ENCODE measurements at places on chromosomes 7 and 10. TPM values are rescaled to one million over a fixed set of nuclear protein-coding genes. Genes with fewer than 3 reads are reported as not detected.
A peak's percentile ranks its signal among the peaks of the same experiment; 100 is the strongest.

GRCh38 chr7:157490465-157490912, 153.7 kb downstream of the DNAJB6 start:
- peak overlapping the region; percentile 58 for H3K4me3 ChIP-seq
- no peaks in the 10 kb centered on the region for H3K27me3 ChIP-seq
- DNase-seq = peak; percentile 84
- peaks cover 27% of the 10 kb centered on the region for H3K4me1 ChIP-seq
- no peaks in the 10 kb centered on the region for H3K36me3 ChIP-seq

DNA sequence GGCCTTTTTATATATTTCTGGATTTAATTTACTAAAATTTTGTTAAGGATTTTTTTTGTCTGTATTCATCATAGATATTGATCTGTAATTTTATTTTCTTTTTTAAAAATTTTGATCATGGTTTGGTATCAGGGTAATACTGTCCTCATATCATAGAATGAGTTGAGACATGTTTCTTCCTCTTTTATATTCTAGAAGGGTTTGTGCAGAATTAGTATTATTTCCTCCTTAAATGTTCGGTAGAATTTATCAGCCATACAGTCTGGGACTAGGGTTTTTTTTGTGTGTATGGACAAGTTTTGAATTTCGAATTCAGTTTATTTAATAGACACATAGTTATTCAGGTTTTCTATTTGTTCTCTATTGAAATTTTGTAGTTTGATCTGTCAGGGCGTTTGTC, 54.0 kb downstream of the SHOC2 start:
- H3K4me3 ChIP-seq = no peak overlapping the region
- H3K4me1 ChIP-seq = no peaks in the 10 kb centered on the region

- no peak overlapping the region for H3K4me3 ChIP-seq
- H3K4me1 ChIP-seq = peaks cover 2% of the 10 kb centered on the region
- no peak overlapping the region for H3K27ac ChIP-seq
- no peaks in the 10 kb centered on the region for H3K36me3 ChIP-seq
- no peak for DNase-seq
Measured at GRCh38 chr7:77360104-77360503, 56.0 kb downstream of the GSAP start.

DNA sequence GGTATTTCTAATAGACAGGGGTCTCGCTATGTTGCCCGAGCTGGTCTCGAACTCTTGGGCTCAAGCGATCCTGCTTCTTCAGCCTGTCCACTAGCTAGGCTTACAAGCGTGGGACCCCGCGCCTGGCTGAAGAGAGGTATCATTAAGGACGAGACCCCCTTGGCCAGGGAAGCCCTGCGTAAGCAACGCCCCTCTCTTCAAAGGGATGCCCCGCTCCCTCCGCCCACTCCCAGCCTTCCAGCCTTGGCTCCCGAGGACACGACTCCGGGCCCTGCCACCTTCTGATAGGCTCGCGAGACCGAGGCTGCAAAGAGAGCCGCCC, 220 bp upstream of the ZKSCAN5 start:
- peaks cover 33% of the 10 kb centered on the region for H3K4me1 ChIP-seq
- peak overlapping the region; percentile 91 for H3K4me3 ChIP-seq
- peak overlapping the region; percentile 92 for H3K27ac ChIP-seq
- no peak for DNase-seq
- no peaks in the 10 kb centered on the region for H3K36me3 ChIP-seq

- DNase-seq = no peak
- H3K27ac ChIP-seq = no peak overlapping the region
- no peaks in the 10 kb centered on the region for H3K4me1 ChIP-seq
Measured at GRCh38 chr10:131726076-131726880, 174.5 kb upstream of the PPP2R2D start.

Gene RNF148
- total RNA-seq = not detected

DNA sequence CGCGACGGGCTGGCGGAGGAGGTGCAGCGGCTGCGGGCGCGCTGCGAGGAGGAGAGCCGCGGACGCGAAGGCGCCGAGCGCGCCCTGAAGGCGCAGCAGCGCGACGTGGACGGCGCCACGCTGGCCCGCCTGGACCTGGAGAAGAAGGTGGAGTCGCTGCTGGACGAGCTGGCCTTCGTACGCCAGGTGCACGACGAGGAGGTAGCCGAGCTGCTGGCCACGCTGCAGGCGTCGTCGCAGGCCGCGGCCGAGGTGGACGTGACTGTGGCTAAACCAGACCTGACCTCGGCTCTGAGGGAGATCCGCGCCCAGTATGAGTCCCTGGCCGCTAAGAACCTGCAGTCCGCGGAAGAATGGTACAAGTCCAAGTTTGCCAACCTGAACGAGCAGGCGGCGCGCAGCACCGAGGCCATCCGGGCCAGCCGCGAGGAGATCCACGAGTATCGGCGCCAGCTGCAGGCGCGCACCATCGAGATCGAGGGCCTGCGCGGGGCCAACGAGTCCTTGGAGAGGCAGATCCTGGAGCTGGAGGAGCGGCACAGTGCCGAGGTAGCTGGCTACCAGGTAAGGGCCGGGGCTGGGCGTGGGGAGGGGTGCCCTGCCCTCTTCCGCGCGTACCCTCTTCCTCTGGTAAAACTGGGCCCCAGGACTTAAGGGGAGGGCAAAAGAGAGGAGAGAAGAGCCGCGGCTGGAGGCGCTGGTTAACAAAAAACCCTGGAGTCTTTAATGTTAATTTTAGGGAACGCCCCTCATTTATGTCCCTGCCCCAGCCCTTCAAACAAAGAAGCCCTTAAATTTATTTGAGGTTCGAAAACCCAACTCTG, 987 bp downstream of the INA start:
- no peaks in the 10 kb centered on the region for H3K36me3 ChIP-seq
- H3K27me3 ChIP-seq = peaks cover 27% of the 10 kb centered on the region
- H3K27ac ChIP-seq = no peak overlapping the region
- DNase-seq = no peak

- no peak overlapping the region for H3K4me3 ChIP-seq
- no peaks in the 10 kb centered on the region for H3K27me3 ChIP-seq
- no peaks in the 10 kb centered on the region for H3K36me3 ChIP-seq
- no peak for DNase-seq
- no peak overlapping the region for H3K27ac ChIP-seq
Measured at GRCh38 chr10:83218205-83218604, 921.1 kb upstream of the GHITM start.

Gene MYL7
- total RNA-seq = not detected

GRCh38 chr10:127556916-127557315, 7.8 kb downstream of the NPS start:
- H3K27me3 ChIP-seq = no peaks in the 10 kb centered on the region
- H3K27ac ChIP-seq = no peak overlapping the region
- DNase-seq = no peak
- H3K4me3 ChIP-seq = no peak overlapping the region
- H3K4me1 ChIP-seq = no peaks in the 10 kb centered on the region

Gene DRGX
- not detected for total RNA-seq

DNA sequence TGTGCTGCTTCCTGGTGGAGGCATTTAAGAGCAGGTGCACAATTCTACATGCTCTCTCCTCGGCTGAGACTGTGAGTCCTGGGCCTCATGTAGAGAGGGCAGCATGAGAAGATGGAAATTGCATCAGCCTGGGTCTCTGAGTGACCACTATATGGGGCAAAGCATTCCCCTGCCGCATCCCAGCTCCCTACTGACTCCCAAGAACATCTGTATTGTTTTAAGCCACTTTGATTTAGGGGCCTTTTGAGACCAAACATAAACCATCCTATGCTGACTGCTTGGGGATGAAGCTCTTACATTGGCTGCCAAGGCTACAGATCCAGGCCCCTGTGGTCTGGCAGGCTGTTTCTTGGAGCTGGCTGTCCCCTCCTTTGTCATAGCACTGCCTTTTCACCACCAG, 101.3 kb upstream of the TBX20 start:
- no peak overlapping the region for H3K4me3 ChIP-seq
- DNase-seq = no peak
- H3K27me3 ChIP-seq = no peaks in the 10 kb centered on the region
- no peak overlapping the region for H3K27ac ChIP-seq

Gene CALCR
- not detected for total RNA-seq

Gene CALML5
- total RNA-seq = not detected

Gene ELMO1
- 162 TPM for total RNA-seq

Gene MSMB
- not detected for total RNA-seq

DNA sequence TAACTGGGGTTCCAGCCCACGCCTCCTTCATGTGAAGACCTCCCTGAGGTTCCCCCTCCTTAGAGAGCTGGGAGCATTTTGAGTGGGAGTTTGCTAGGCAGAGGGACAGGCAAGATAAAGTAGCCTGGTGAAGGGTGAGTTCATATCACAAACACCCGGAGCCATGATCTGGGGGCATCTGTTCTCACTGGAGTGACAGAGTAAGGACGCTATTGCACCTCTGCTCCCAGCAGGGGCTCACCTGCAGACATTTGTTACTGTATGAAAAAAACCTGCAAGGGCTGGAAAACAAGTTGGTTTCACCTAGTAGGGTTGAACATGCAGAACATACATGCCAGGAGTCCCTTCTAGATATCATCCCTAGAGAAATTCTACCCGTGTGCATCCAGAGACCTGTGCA, 88.4 kb downstream of the CARD11 start:
- no peak overlapping the region for H3K27ac ChIP-seq
- H3K27me3 ChIP-seq = no peaks in the 10 kb centered on the region
- DNase-seq = no peak
- H3K4me3 ChIP-seq = no peak overlapping the region

GRCh38 chr10:97740613-97741012, 3.7 kb downstream of the ZFYVE27 start:
- H3K36me3 ChIP-seq = peaks cover 58% of the 10 kb centered on the region
- H3K4me3 ChIP-seq = peak overlapping the region; percentile 21
- H3K27ac ChIP-seq = no peak overlapping the region
- H3K4me1 ChIP-seq = peaks cover 41% of the 10 kb centered on the region
- H3K27me3 ChIP-seq = no peaks in the 10 kb centered on the region
- DNase-seq = no peak

DNA sequence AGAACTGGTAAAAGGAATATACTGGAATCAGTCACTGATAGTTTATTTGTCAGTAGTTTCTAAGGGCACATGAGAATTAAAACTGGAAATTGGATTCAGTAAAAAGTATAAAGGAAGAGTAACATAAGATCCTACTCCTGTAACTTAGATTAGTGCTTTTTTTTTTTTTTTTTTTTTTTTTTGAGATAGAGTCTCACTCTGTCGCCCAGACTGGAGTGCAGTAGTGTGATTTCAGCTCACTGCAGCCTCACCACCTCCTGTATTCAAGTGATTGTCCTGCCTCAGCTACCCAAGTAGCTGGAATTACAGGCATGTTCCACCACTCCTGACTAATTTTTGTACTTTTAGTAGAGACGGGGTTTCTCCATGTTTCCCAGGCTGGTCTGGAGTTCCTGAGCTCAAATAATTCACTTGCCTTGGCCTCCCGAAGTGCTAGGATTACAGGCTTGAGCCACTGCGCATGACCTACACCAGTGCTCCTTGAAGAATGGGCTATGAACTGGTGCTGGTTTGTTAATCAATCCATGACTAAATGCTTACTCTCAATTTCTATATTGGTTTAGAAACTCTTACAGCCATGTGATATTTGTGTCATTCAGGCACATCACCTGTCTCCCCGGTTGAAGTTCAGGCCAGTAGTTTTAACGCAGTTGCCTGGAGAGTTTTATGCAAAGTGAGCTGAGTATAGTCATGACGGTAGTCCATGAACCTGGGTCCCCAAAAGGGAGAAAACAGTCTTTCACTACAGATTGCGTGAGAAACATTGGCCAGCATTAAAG, 65.0 kb downstream of the ZEB1 start:
- H3K36me3 ChIP-seq = peaks cover 14% of the 10 kb centered on the region
- no peak overlapping the region for H3K4me3 ChIP-seq
- H3K27me3 ChIP-seq = no peaks in the 10 kb centered on the region
- DNase-seq = no peak

DNA sequence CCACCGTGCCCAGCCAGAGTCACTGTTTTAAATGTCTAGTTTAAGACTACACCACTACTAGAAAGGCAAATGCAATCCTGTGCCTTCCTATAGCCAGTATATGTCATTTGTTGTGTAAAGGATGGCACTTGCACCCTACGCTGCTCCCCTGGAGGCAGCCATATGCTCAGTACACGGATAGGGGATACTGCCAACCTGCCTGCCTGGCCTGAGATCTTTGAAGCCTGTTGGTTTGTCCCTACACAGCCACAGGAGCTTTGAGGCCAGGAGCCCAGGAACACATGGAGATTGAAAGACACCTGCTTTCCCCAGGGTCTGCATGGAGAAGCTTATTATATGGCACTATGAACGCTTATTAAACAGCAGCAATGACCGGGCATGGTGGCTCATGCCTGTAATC, 2.3 kb upstream of the SCRN1 start:
- peaks cover 11% of the 10 kb centered on the region for H3K4me1 ChIP-seq
- DNase-seq = no peak
- no peak overlapping the region for H3K4me3 ChIP-seq

Gene PILRA
- total RNA-seq = 13.2 TPM

GRCh38 chr10:97154781-97155180, 31.0 kb downstream of the SLIT1 start:
- no peaks in the 10 kb centered on the region for H3K4me1 ChIP-seq
- H3K27ac ChIP-seq = no peak overlapping the region
- no peak overlapping the region for H3K4me3 ChIP-seq
- no peaks in the 10 kb centered on the region for H3K36me3 ChIP-seq
- no peaks in the 10 kb centered on the region for H3K27me3 ChIP-seq
- no peak for DNase-seq

DNA sequence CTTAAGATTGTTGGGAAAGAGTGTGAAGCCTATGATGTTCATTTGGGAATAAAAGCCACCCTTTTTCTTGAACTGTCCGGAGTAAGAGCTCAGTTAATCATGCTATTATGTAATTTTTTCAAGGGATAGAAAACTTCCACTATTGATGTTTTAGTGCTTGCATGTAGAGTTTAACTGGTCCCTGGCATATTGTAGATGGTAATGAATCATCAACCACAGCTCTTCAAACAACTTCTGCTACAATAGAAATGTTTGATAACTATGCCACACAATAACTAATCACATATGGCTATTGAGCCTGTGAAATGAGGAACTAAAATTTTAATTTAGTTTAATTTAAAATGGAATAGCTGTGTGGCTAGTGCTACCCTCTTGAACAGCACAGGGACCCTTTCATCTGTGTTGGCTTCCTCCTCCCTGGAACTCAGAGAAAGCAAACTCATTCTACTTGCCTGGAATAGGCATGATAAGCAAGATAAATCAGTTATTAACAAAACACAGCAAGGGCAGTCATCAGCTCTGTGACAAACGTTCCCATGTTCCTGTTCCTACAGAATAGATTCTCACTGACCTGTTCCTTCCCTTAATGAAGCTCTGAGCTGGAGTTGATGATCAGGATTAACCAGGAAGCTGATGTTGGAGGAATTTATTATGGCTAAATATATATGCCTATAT, 4.9 kb upstream of the SRI start:
- DNase-seq = no peak
- peaks cover 12% of the 10 kb centered on the region for H3K4me1 ChIP-seq
- no peaks in the 10 kb centered on the region for H3K36me3 ChIP-seq
- H3K27me3 ChIP-seq = peaks cover 19% of the 10 kb centered on the region
- no peak overlapping the region for H3K27ac ChIP-seq

GRCh38 chr7:106608661-106609060, 52.3 kb downstream of the CCDC71L start:
- H3K27me3 ChIP-seq = peaks cover 2% of the 10 kb centered on the region
- DNase-seq = no peak
- no peaks in the 10 kb centered on the region for H3K4me1 ChIP-seq
- no peak overlapping the region for H3K27ac ChIP-seq
- H3K36me3 ChIP-seq = no peaks in the 10 kb centered on the region

Gene ACTL6B
- not detected for total RNA-seq

GRCh38 chr10:21057989-21058388, 160.9 kb upstream of the NEBL start:
- no peaks in the 10 kb centered on the region for H3K36me3 ChIP-seq
- H3K27me3 ChIP-seq = no peaks in the 10 kb centered on the region
- no peaks in the 10 kb centered on the region for H3K4me1 ChIP-seq
- DNase-seq = no peak
- no peak overlapping the region for H3K4me3 ChIP-seq

All from CD4-positive, CD25-positive, alpha-beta regulatory T cell (primary cell).